ENCODE measurements at places on chromosomes 7 and 10.
A peak's percentile ranks its signal among the peaks of the same experiment; 100 is the strongest.

- DNase-seq = no peak
Measured at GRCh38 chr7:144256112-144256511, 8.5 kb downstream of the OR2A7 start.

GRCh38 chr7:140977741-140978140, 37.0 kb downstream of the MRPS33 start:
- no peak for DNase-seq

- no peak for DNase-seq
Measured at GRCh38 chr10:7889947-7890542, 71.7 kb downstream of the TAF3 start.

- no peak for DNase-seq
Measured at GRCh38 chr7:135430626-135431025, 79.3 kb downstream of the CNOT4 start.

DNA sequence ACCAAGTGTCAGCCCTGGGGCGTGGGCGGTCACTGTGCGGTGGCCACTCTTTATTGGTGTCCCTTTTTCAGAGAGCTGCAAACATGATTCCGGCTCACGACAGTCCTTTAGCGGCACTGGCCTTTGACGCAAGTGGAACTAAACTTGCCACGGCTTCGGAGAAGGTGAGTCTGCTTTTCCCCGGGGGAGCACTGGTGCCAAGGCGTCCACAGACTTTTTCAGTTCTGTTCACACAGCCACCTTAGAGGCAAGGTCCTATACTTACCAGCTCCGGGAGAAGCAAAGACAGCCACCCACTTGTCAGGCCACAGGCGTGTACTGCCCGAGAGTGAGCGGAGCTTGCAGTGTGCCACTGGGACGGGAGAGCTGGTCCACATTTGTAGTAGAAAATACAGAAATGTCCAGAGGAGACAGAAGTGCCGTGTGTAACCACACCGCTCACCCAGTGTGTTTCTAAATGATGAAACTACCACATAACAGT, 27.9 kb downstream of the WIPI2 start:
- DNase-seq = no peak

DNA sequence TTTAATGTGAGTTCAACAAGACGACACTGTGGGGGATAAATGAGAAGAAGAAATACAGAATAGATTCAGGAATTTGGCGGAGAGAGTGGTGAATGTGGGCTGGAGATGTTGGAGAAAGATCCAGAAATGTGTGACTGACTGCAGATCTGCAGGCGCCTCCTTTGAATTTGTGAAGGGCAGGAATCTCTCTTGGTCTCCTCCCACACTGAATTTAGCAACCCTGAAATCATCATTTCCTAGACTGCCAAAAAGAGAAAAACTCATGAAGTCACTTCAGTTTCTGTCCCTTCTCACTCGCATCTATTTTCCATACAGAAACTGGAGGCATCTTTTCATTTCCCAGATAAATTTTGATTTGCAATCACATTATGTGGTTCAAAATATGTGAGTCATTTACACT, 128.7 kb downstream of the GNAI1 start:
- no peak for DNase-seq

DNA sequence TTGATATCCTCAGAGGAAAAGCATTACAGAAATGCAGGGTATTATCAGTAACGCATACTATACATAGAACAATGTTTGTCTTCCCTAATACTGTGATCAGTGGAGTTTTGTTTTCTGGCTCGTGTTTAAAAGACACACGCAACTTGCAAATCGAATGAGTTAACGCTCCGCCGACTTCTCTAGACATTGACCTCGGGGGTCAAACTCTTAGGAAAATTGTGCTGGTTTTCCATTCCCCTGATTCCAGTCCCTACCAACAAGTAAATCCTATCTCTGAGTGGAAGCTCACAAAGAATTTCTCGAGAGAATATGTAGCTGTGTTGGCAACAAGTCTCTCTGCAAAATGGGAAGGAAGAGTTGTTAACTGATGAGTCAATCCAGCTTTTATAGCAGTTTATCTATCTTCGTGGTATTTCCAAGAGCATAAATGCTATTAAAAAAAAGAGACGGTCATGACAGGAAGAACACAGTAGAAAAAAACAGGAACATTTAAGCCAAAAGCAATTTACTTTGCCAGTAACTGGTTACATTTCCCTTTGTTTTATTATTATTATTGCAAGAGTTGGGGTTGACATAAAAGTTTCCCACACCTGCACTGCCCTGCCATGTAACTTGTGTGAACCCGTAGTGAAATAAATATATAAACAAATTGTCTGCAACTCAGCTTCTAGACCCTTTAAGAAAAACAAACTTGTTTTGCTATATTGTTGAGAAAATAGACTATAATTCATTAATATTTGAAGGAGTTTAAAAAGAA, 144.4 kb downstream of the ARID5B start:
- peak; percentile 87 for DNase-seq

- DNase-seq = no peak
Measured at GRCh38 chr7:154872811-154873499, 130.0 kb downstream of the PAXIP1 start.

- no peak for DNase-seq
Measured at GRCh38 chr10:7458556-7458955, 47.7 kb upstream of the SFMBT2 start.

DNA sequence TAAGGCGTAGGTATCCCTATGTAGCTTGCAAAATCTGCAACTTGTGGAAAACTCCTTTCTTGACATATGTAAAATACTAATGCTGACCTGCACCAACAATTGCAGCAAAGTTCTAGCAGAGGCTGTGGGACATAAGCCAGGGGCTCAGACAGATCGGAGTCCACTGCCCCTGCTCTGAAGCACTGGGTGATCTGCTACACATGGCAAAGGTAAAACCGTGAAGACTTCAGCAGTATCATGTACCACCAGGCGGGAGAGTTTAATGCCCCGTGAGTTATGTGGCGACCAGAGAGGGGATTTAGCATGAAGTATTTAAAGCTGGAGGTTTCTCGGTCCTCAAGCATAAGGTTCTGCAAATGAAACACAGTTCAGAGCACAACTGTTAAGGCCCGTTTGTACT, 76.4 kb downstream of the ABCC2 start:
- no peak for DNase-seq

DNA sequence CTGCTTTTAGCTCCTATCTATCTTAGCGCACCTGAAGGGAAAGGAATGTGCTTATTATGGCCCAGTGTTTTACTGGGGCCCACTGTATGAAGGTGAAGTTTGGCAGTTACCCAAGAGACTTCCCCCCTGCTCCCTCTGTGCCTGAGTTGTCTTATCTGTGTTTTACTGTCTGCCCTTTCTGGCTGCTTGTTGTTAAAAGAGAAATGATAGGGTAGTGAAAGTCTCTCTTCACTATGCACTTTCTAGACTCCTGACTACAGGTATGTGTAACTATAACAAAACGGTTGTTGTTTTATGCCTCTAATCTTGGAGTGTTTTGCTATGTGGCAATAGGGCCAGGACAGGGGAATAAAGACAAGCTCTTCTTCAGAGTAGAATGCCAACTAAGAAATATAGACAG, 326.9 kb downstream of the KIF20B start:
- no peak for DNase-seq

DNA sequence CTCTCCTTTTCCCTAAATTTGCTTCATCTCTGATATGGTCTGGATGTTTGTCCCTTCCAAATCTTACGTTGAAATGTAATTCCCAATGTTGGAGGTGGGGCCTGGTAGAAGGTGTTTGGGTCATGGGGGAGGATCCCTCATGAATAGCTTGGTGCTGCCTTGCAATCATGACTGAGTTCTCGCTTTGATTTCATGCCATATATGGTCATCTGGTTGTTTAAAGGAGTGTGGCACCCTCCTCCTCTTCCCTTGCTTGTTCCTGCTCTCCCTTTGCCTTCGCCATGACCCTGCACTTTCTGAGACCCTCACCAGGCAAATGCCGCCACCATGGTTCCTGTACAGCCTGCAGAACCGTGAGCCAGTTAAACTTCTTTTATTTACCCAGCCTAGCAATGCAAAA, 14.5 kb downstream of the NOBOX start:
- DNase-seq = no peak

GRCh38 chr7:101998029-101998905, 180.8 kb downstream of the CUX1 start:
- no peak for DNase-seq

GRCh38 chr7:92325173-92325572, 79.4 kb downstream of the ANKIB1 start:
- no peak for DNase-seq

- no peak for DNase-seq
Measured at GRCh38 chr7:122132341-122132740, 11.7 kb downstream of the AASS start.

DNA sequence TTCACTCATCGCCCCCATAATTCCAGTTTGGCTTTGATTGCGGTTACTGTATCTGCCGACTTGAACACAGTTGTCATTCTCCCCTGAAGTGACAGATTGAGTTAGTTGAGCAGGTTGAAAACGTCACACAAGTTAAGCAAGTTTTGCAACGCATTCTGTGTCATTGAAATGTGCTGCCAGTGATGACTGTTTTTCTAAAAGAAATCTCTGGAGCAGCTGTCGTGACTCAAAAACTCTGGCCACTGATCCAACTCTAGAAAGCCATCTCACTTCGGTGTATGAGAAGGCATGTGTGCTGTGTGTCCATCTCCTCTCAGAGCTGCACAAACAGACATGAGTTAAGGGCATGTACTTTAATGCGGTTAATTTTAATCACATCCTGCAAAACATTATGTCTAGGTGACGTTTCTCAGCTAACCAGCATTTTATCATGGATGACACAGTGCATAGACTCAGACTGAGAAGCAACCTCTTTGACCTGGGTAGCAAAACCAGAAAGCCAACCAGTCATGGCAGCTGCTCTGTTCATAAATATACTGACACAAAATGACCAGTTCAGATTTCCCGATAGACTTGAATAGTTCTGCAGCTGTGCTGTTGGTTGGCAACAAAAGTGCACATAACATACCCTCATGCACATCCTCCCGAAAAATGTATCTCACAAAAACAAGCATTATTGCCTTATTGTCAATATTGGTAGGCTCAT, 69.3 kb downstream of the CSTF2T start:
- no peak for DNase-seq

DNA sequence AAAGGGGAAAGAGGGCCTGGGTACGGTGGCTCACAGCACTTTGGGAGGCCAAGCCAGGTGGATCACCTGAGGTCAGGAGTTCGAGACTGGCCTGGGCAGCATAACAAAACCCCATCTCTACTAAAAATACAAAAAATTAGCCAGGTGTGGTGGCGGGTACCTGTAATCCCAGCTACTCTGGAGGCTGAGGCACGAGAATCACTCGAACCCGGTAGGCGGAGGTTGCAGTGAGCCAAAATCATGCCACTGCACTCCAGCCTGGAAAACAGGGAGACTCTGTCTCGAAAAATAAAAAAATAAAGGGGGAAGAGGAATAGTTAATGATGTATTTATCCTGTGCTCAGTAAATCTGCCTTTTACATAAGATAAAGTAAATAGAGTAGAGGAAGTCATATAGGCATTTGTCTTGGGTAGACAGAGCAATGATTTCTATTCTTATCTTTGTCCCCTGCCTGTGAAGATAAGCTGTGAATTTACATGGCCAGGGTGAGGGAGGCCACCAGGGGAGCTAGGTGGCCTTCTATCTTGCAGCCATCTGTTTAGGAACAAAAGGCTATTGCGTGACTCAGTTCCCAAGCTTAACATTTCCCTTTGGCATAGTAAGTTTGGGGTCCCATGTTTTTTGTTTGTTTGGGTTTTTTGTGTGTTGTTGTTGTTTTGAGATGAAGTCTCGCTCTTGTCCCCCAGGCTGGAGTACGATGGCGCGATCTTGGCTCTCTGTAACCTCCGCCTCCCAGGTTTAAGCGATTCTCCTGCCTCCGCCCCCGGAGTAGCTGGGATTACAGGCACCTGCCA, 73.2 kb upstream of the GTF2I start:
- no peak for DNase-seq

GRCh38 chr7:21253740-21254687, 173.9 kb upstream of the SP4 start:
- peak; percentile 67 for DNase-seq

GRCh38 chr7:85322252-85322651, 135.4 kb upstream of the SEMA3D start:
- DNase-seq = no peak

DNA sequence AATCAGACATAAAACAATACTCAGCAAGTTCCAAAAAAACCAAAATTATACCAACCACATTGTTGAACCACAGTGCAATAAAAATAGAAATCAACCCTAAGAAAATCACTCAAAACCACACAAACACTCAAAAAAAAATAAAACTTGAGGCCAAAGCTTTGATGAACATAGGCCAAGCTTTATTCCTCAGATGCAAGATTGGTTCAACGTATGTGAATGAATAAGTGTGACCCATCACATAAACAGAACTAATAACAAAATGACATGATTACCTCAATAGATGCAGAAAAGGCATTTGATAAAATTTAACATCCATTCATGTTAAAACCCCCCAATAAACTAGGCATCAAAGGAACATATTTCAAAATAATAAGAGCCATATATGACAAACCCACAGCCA, 506.1 kb upstream of the FZD8 start:
- no peak for DNase-seq

GRCh38 chr7:134016223-134016941, 110.8 kb upstream of the LRGUK start:
- peak; percentile 27 for DNase-seq

GRCh38 chr7:122310119-122311021, 5.8 kb upstream of the FEZF1 start:
- no peak for DNase-seq

DNA sequence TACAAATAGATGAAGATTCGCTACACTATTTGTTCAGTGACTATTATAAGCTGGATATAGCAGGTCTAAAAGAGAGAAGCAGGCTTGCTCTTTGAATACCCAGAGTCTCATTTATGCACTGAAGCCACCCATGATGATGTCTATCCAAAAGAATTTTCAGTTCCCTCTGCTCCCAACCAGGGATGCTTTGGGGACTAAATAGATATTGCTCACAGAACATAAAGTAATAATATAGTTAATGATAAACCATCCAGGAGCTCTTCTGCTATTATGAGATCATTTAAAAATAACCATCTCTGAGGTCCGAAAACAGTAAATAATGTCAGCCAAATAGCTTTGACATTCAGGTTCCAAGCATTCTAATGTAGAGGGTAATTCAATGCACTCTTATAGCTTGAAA, 875.4 kb downstream of the SORCS3 start:
- no peak for DNase-seq

GRCh38 chr10:121873236-121873635, 54.6 kb downstream of the ATE1 start:
- no peak for DNase-seq

GRCh38 chr7:38934051-38934450, 25.1 kb upstream of the VPS41 start:
- DNase-seq = no peak

- DNase-seq = no peak
Measured at GRCh38 chr10:30553626-30554439, 75.7 kb downstream of the LYZL2 start.

DNA sequence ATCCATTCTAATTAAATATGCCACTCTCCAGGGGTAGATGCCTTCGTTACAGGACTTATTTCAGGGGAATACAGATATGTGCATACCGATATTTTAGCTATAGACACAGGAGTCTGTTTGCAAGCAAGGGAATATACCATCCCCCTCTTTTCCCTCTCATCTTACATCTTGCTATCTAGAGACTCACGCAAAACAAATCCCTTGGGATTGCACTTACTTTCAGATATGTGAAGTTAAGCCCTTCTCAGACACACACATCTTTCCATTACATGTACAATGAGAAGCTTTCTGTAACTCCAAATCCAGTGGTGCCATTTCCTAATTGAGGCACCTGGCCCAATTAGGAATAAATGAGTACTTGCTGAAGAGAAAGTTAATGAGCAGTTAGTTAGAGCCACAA, 250.4 kb upstream of the FZD8 start:
- DNase-seq = no peak
